Activated CD4-positive, alpha-beta T cell treated with anti-CD3 and anti-CD28 coated beads for 36 hours (primary cell): ENCODE measurements at places on chromosomes 12 and 14. TPM values are rescaled to one million over a fixed set of nuclear protein-coding genes. Genes with fewer than 3 reads are reported as not detected.

SHMT2 gene
- 436 TPM for total RNA-seq

DNA sequence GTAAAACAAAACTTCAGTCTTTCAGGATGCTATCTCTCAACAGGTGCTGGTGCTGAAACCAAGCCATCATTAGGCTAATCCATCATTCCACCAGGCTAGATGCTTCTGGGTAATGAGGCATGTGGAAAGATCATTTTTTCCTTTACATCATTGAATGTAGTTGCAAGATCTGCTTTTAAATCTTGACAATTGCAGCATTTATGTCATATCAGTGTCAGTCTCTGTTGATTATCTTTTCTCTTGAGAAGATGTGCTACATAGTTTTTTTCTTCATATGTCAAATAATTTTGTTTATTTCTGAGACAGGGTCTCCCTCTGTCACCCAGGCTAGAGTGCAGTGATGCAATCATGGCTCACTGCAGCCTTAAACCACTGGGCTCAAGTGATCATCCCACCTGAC is 16.2 kb upstream of the EXD2 start:
- no peak for DNase-seq
- no peaks in the 10 kb centered on the region for H3K27me3 ChIP-seq
- no peak overlapping the region for H3K27ac ChIP-seq
- H3K4me1 ChIP-seq, result no peaks in the 10 kb centered on the region
- no peaks in the 10 kb centered on the region for H3K36me3 ChIP-seq

SLC25A21 gene
- not detected for total RNA-seq

KLRC1 gene
- total RNA-seq, result not detected

FNTB gene
- total RNA-seq, result 24.9 TPM

DNA sequence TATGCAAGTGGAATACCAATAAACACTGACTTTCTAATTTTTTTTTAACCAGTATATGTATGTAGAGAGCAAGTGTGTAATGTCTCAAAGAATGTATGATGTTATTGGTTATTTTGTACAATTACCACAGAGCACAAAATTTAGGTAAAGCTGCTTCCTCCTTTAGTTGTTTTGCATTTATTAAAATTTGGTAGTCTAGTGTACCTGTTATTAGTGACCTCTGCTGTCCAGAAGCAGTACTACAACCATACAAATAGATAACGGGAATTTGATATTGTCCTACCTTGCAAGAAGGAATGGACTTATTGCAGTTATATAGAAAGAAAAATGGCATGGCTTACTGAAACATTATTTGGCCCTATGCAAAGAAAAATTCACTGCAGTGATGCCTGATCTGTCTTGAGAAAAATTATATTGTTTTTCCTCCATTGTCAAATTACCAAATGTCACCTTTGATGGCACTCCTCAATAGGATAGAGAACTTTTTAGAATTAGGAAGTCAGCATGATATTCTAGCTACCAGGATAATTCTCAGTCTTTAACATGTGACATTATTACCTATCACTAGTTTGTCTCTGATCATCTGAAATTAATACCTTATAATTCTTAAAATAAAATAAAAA is 153.9 kb upstream of the RMST start:
- no peak for DNase-seq
- H3K36me3 ChIP-seq, result no peaks in the 10 kb centered on the region
- no peak overlapping the region for H3K27ac ChIP-seq
- H3K4me3 ChIP-seq, result no peak overlapping the region
- no peaks in the 10 kb centered on the region for H3K4me1 ChIP-seq

TOMM20L gene
- total RNA-seq, result not detected

C14orf39 gene
- total RNA-seq, result not detected

SETD3 gene
- 62.3 TPM for total RNA-seq

MSRB3 gene
- total RNA-seq, result 0.12 TPM

GRCh38 chr12:19390051-19390598 is 49.2 kb upstream of the AEBP2 start:
- H3K36me3 ChIP-seq, result no peaks in the 10 kb centered on the region
- no peaks in the 10 kb centered on the region for H3K27me3 ChIP-seq
- no peaks in the 10 kb centered on the region for H3K4me1 ChIP-seq
- DNase-seq, result no peak
- no peak overlapping the region for H3K27ac ChIP-seq

LRTM2 gene
- not detected for total RNA-seq

- DNase-seq, result no peak
- peaks cover 4% of the 10 kb centered on the region for H3K4me1 ChIP-seq
- no peak overlapping the region for H3K4me3 ChIP-seq
- H3K27me3 ChIP-seq, result peaks cover 15% of the 10 kb centered on the region
- H3K36me3 ChIP-seq, result no peaks in the 10 kb centered on the region
Measured at GRCh38 chr14:90499908-90500664, 103.3 kb downstream of the CALM1 start.

DNA sequence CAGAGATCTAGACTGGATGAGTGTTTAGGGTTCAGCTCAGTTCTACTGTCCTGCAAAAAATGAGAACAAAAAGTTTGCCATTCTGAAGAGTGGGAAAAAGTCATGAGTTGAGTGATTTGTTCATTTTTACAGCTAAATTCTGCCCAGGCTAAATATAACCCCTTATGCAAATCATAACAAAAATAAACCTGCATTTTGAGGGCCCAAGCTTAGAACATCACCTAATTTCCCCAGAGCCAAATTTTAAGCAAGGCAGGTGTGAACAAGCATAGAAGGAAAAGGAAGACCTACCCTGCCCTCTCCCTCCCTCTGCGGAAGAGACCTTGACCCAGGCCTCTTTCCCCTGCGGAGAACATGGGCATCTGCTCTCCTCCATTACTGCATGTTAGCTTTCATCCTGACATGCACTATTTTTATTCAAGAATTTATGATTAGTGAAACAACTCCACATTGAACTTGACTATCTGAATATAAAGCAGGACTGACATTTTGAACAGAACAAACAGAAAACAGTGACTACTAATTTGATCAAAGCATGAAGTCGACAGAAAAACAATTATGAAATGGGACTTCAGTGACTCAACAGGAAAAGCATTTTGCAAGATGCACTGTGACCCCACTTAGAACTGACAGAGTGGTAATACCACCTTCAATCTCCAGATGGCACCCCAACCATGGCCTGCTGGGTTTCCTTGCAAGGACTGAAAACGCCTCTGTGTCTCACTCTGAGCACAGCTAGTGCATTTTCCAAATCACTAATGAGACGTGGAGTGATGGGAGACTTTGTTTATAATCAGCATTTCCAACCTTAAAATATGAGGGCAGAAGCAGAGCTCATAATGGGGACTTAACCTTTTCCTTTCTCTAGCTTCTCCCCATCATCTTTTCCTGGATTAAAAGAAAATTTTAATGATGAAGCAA is 30.9 kb upstream of the SELPLG start:
- H3K27ac ChIP-seq, result peak overlapping the region; percentile 84
- H3K36me3 ChIP-seq, result no peaks in the 10 kb centered on the region
- DNase-seq, result peak; percentile 91
- H3K4me3 ChIP-seq, result peak overlapping the region; percentile 18
- H3K4me1 ChIP-seq, result peaks cover 29% of the 10 kb centered on the region
- H3K27me3 ChIP-seq, result no peaks in the 10 kb centered on the region

GRCh38 chr14:94292872-94293577 is at the start of gene SERPINA10:
SERPINA10 (minus strand) TSS chr14:94293268; CDS start chr14:94290593, 2,675 bp downstream.
- peaks cover 7% of the 10 kb centered on the region for H3K4me1 ChIP-seq
- H3K27ac ChIP-seq, result no peak within 1 kb of the TSS
- H3K27me3 ChIP-seq, result no peaks in the 10 kb centered on the region
- peaks cover 10% of the 10 kb centered on the region for H3K36me3 ChIP-seq
- no peak within 1 kb of the TSS for H3K4me3 ChIP-seq

GRCh38 chr12:6839482-6840201 is 1.1 kb upstream of the GNB3 start:
- no peaks in the 10 kb centered on the region for H3K27me3 ChIP-seq
- H3K27ac ChIP-seq, result no peak overlapping the region
- no peak overlapping the region for H3K4me3 ChIP-seq
- no peaks in the 10 kb centered on the region for H3K4me1 ChIP-seq
- H3K36me3 ChIP-seq, result peaks cover 2% of the 10 kb centered on the region
